ENCODE measurements at places on chromosomes 4 and X.

- no peak overlapping the region for H3K27ac ChIP-seq
- no peak overlapping the region for H3K4me3 ChIP-seq
- H3K36me3 ChIP-seq, result no peaks in the 10 kb centered on the region
- no peaks in the 10 kb centered on the region for H3K27me3 ChIP-seq
Observed at GRCh38 chr4:158159054-158159717, 13.6 kb downstream of the GASK1B start.

GRCh38 chr4:96035727-96036126 lies 195.8 kb downstream of the PDHA2 start:
- no peaks in the 10 kb centered on the region for H3K4me1 ChIP-seq
- no peak for DNase-seq
- H3K27me3 ChIP-seq, result no peaks in the 10 kb centered on the region
- H3K4me3 ChIP-seq, result no peak overlapping the region

GRCh38 chr4:8653326-8654000 lies 60.9 kb downstream of the CPZ start:
- H3K27ac ChIP-seq, result no peak overlapping the region
- no peaks in the 10 kb centered on the region for H3K4me1 ChIP-seq
- no peak overlapping the region for H3K4me3 ChIP-seq

DNA sequence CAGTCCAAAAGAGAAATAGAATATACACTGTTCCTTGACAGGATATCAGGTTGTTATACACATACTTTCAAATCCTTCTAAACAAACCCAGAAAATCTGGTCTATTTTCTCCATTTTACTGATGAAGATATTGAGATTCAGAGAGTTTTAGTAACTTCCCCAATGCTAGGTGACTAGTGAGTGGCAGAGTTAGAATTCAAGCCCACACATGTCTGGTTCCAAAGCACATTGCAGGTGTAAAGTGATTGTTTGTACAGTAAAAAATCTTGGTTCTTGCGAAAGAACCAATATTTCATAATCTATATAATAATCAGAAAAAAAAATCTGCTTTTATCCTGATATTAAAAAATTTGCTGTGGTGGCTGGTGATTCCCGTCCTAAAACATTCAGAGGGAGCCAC lies 39.5 kb upstream of the EMCN start:
- no peaks in the 10 kb centered on the region for H3K4me1 ChIP-seq
- no peak overlapping the region for H3K27ac ChIP-seq

- no peaks in the 10 kb centered on the region for H3K27me3 ChIP-seq
- H3K27ac ChIP-seq, result no peak overlapping the region
- no peak for DNase-seq
- no peaks in the 10 kb centered on the region for H3K4me1 ChIP-seq
- no peaks in the 10 kb centered on the region for H3K36me3 ChIP-seq
Observed at GRCh38 chr4:179116581-179116980, 1674.3 kb upstream of the AGA start.

- H3K27ac ChIP-seq, result no peak overlapping the region
- H3K4me3 ChIP-seq, result no peak overlapping the region
- H3K4me1 ChIP-seq, result no peaks in the 10 kb centered on the region
- DNase-seq, result no peak
- H3K36me3 ChIP-seq, result no peaks in the 10 kb centered on the region
Observed at GRCh38 chr4:72280252-72280651, 248.5 kb downstream of the NPFFR2 start.

GRCh38 chr4:83617371-83618035 lies 81.6 kb downstream of the GPAT3 start:
- no peaks in the 10 kb centered on the region for H3K36me3 ChIP-seq
- H3K27ac ChIP-seq, result peak overlapping the region; percentile 100
- DNase-seq, result no peak
- H3K4me3 ChIP-seq, result no peak overlapping the region

GRCh38 chr4:137896221-137896737 lies 345.9 kb downstream of the SLC7A11 start:
- no peaks in the 10 kb centered on the region for H3K36me3 ChIP-seq
- no peak for DNase-seq
- H3K27ac ChIP-seq, result no peak overlapping the region

GRCh38 chr4:38675146-38676121 lies 11.4 kb downstream of the KLF3 start:
- no peak overlapping the region for H3K4me3 ChIP-seq
- H3K27me3 ChIP-seq, result no peaks in the 10 kb centered on the region
- peak overlapping the region; percentile 91 for H3K27ac ChIP-seq
- no peaks in the 10 kb centered on the region for H3K36me3 ChIP-seq

DNA sequence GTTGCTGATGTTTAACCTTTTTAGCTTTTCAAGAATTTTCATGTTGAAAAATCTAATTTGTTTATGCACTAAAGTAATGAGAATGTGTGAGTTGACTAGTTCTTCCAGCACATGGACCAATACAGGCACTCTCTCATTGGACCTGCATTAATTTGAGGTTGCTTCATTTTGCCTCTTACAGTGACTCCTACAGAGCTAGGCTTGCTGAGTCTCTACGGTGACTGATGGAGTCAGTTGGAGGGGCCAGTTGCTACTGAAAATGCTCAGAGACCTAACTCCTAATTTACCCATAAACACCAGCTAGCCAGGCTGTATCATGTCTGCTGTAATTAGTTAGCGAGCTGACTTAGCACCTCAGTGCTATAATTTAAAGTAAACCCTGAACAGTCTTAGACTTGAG lies 10.9 kb downstream of the MTHFD2L start:
- H3K4me3 ChIP-seq, result no peak overlapping the region
- no peaks in the 10 kb centered on the region for H3K27me3 ChIP-seq
- H3K27ac ChIP-seq, result no peak overlapping the region
- no peak for DNase-seq
- H3K4me1 ChIP-seq, result no peaks in the 10 kb centered on the region
- H3K36me3 ChIP-seq, result no peaks in the 10 kb centered on the region

GRCh38 chrX:72126048-72126415 lies 5.7 kb downstream of the RTL5 start:
- H3K36me3 ChIP-seq, result no peaks in the 10 kb centered on the region
- peak overlapping the region; percentile 65 for H3K27ac ChIP-seq
- H3K4me1 ChIP-seq, result peaks cover 17% of the 10 kb centered on the region
- DNase-seq, result peak; percentile 60

DNA sequence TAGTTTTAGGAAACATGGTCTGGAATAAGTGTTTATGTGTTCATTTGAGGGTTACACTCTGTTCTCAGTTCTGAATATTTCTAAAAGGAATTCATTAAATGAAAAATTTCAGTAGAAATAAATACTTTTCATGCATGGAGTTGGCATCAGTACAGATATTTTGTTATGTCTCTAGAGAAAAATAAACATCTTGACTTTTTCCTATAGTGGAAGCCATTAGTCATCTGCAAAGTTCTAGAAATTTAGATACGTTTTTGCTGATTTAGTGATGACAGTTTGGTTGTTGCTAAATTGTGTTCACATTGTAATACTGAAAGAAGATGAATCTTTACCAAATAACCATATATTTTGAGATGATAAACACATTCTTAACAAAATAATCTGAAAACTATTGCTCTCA lies 268.2 kb upstream of the TEX13A start:
- H3K36me3 ChIP-seq, result no peaks in the 10 kb centered on the region
- H3K27me3 ChIP-seq, result no peaks in the 10 kb centered on the region
- H3K4me1 ChIP-seq, result no peaks in the 10 kb centered on the region
- no peak overlapping the region for H3K27ac ChIP-seq
- DNase-seq, result no peak

GRCh38 chrX:22063284-22063683 lies 31.2 kb downstream of the PHEX start:
- H3K27ac ChIP-seq, result no peak overlapping the region
- no peaks in the 10 kb centered on the region for H3K27me3 ChIP-seq
- H3K4me1 ChIP-seq, result no peaks in the 10 kb centered on the region
- no peaks in the 10 kb centered on the region for H3K36me3 ChIP-seq
- no peak overlapping the region for H3K4me3 ChIP-seq

- no peaks in the 10 kb centered on the region for H3K4me1 ChIP-seq
- H3K4me3 ChIP-seq, result no peak overlapping the region
- no peak for DNase-seq
- H3K27me3 ChIP-seq, result no peaks in the 10 kb centered on the region
Observed at GRCh38 chr4:74056114-74056857, 17.8 kb upstream of the CXCL3 start.

GRCh38 chr4:38094419-38094818 lies 134.2 kb downstream of the PTTG2 start:
- no peak overlapping the region for H3K27ac ChIP-seq
- peaks cover 4% of the 10 kb centered on the region for H3K4me1 ChIP-seq

- H3K4me3 ChIP-seq, result no peak overlapping the region
- no peak for DNase-seq
- no peaks in the 10 kb centered on the region for H3K27me3 ChIP-seq
- no peak overlapping the region for H3K27ac ChIP-seq
- peaks cover 4% of the 10 kb centered on the region for H3K4me1 ChIP-seq
- no peaks in the 10 kb centered on the region for H3K36me3 ChIP-seq
Observed at GRCh38 chr4:127217586-127218229, 415.0 kb upstream of the INTU start.

DNA sequence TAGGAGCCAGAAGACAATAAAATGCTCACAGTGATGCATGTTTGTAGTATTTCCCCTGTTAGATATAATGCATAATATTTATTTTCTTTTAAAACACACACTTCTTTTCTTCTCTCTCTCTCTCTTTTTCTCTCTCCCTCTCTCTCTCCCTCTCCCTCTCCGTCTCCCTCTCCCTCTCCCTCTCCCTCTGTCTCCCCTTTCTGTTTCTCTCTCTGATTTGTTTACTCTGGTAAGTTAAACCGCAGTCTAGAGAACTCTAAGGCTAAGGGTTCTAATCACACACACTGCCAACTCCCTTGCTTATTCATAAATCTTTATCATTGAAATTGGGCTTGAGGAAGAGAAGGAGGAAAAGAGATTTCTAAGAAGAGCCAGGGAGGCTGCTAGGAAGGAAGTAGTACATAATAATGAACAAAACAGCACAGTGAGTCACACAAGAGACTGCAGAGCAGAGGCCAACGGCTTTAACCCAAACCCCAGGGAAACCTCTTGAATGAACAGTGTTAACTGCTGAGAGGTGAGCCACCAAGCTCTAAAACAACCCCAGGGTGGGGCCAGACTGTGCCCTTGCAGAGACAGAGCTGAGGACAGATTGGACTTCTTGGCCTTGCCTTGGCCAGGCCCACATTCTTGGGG lies 9.1 kb upstream of the PHOX2B start:
- H3K27me3 ChIP-seq, result peaks cover 8% of the 10 kb centered on the region
- no peaks in the 10 kb centered on the region for H3K36me3 ChIP-seq
- H3K27ac ChIP-seq, result no peak overlapping the region
- no peaks in the 10 kb centered on the region for H3K4me1 ChIP-seq

GRCh38 chr4:752196-752861 lies 46.7 kb downstream of the PCGF3 start:
- H3K4me3 ChIP-seq, result no peak overlapping the region
- no peaks in the 10 kb centered on the region for H3K27me3 ChIP-seq
- DNase-seq, result no peak
- H3K27ac ChIP-seq, result no peak overlapping the region

- no peak overlapping the region for H3K4me3 ChIP-seq
- no peaks in the 10 kb centered on the region for H3K36me3 ChIP-seq
- no peaks in the 10 kb centered on the region for H3K4me1 ChIP-seq
- no peaks in the 10 kb centered on the region for H3K27me3 ChIP-seq
- peak overlapping the region; percentile 78 for H3K27ac ChIP-seq
Observed at GRCh38 chrX:71181558-71181909, 36.9 kb downstream of the NLGN3 start.

- H3K36me3 ChIP-seq, result no peaks in the 10 kb centered on the region
- H3K27me3 ChIP-seq, result no peaks in the 10 kb centered on the region
- no peaks in the 10 kb centered on the region for H3K4me1 ChIP-seq
- no peak overlapping the region for H3K27ac ChIP-seq
- no peak overlapping the region for H3K4me3 ChIP-seq
Observed at GRCh38 chr4:186851291-186852072, 127.8 kb upstream of the FAT1 start.

DNA sequence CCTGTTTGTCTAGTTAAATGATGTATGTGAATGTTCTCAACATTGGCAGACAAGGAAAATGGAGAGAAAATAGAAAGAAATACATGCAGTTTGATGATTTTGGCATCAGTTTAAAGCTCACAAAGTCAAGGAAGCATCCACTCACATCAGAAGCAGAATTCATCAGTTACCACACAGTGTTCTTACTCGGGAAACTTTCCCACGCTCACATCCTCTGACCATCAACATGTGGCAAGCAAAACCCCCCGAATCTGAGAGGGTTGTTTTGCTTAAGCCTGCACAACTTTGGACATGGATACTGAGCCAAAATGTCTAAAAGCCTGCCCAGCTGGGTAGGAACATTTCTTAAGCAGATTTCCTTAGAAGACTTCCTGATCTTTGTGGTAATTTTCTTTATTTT lies 407.6 kb downstream of the ANKRD50 start:
- H3K4me3 ChIP-seq, result no peak overlapping the region
- DNase-seq, result no peak
- no peak overlapping the region for H3K27ac ChIP-seq
- H3K4me1 ChIP-seq, result no peaks in the 10 kb centered on the region

DNA sequence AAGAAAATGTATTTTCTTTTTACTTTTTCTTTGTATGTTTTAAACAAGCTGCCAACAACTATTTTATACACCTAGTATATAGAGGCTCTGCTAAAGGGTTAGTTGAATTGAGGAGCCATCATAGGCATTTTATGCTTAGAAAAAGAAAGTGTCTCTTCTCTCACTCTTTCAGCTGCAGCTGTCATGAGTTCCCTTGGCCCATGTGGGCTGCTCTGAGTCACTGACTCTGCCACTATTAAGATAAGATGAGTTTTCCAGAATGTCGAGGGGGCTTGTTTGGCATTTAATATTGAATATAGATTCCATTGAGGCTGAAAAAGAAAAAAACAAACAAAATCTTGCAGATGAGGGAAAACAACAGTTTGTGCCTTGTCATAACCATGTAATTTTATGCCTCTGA lies 126.0 kb upstream of the PAQR3 start:
- DNase-seq, result no peak
- H3K27me3 ChIP-seq, result no peaks in the 10 kb centered on the region
- no peak overlapping the region for H3K27ac ChIP-seq

DNA sequence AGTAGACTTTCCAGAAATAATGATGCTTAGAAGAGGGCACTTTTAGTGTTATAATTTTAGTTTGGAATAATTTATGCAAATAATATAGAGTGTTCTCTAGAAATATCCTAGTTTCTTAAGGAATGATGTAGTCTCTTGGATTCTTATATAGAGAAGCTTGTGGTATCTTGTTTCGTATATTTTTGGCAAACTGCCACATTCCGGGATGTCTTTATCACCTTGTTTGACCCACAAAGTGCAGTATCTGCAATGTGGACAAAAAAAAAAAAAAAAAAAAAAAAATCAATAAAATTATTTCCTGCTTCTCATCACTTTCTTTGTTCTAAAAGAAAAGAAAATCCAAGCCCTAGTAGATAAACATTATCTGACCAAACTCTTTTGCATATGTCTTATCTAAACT lies 1577.7 kb upstream of the TENM3 start:
- H3K4me1 ChIP-seq, result no peaks in the 10 kb centered on the region
- no peaks in the 10 kb centered on the region for H3K36me3 ChIP-seq
- no peaks in the 10 kb centered on the region for H3K27me3 ChIP-seq
- H3K27ac ChIP-seq, result no peak overlapping the region
- no peak for DNase-seq

DNA sequence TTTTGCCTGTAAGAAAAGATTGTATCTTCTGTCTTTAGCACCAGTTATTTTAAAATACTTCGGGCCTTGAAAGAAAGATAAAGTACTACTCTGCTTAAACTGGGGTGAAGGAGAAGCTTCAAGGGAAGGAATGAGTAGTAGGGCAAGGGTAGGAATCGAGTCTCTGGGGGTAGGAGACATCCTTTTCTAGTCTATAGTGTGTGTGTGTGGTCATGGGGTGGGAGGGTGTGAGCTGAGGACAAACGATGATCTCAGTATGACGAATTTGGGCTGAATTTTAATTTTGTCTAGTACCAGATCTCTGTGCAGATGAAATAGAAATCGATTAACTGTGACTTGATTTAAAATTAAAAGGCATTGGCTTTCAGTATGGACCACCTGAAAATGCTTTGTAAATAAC lies 3.3 kb upstream of the MYOZ2 start:
- H3K27me3 ChIP-seq, result no peaks in the 10 kb centered on the region
- H3K4me1 ChIP-seq, result peaks cover 3% of the 10 kb centered on the region
- H3K36me3 ChIP-seq, result no peaks in the 10 kb centered on the region
- no peak for DNase-seq
- peak overlapping the region; percentile 23 for H3K27ac ChIP-seq
- H3K4me3 ChIP-seq, result no peak overlapping the region
